Fibroblast of pulmonary artery (primary cell): ENCODE measurements at places on chromosomes 1 and 21.

DNA sequence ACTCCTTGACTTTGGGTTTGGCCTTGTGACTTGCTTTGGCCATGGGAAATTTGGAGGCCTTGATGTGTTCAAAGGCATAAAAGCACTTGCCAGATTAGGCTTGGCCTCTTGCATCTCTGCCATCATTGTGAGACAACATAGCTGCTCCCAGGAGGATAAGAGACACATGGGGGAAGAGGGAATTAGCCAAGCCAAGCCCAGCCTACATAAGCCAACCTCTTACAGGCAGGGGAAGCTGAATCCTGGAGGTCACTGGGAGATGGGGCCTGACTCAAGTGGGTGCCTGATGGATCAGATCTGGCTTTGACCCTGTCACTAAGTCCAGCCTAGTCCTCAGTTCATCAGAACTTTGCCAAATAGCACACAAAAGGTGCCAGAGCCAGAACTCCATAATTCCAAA is 37.6 kb upstream of the HMGB4 start:
- no peak for DNase-seq

GRCh38 chr1:226980565-226981385 is 40.7 kb downstream of the COQ8A start:
- DNase-seq, result no peak

DNA sequence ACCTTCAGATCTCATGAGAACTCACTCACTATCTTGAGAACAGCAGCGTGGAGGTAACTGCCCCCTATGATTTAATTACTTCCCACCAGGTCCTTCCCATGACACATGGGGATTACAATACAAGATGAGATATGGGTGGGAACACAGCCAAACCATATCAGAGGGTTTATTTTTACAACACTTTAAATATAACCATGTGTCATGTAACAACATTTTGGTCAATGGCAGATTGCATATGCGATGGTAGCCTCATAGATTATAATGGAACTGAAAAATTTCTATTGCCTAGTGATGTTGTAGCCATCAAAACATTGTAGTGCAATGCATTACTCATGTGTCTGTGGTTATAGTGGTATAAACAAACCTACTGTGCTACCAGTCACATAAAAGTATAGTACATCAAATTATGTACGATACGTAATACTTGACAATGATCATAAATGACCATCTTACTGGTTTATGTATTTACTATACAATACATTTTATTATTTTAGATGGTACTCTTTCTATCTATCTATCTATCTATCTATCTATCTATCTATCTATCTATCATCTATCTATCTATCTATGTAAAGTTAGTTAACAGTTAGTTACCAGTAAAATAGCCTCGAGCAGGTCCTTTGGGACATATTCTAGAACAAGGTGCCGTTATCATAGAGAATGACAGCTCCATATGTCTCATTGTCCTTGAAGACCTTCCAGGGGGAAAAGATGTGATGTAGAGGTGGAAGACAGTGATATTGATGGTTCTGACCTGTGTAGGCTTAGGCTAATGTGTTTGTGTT is 12.6 kb upstream of the S100B start:
- peak; percentile 20 for DNase-seq

GRCh38 chr1:4724695-4725250 is 70.4 kb downstream of the AJAP1 start:
- DNase-seq, result no peak

DNA sequence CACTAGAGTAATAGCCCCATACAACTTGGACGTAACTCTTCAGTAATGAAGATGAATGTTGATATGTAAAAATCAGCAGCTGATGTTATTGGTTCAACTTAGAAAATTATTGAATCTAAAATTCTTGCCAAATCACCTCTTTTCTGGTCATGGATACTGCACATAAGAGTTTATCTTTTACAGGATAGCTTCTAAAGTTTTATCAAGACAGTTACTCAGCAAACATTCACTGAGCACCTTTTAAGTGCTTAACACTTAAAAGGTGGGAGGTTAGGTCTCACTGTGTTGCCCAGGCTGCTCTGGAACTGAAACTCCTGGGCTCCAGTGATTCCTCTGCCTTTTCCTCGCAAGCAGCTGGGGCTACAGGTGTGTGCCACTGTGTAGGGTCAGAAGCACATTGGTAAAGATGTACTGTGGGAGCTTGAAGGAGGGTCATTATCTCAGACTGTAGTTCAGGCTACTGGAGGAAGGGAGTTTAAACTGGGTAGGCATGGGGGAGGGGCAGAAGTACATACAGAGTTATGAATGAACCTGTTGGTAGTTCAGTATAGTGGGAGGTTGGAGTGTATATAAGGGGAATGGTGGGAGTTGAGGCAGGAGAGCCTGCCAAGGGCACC is 2.0 kb downstream of the MPZL1 start:
- no peak for DNase-seq

GRCh38 chr1:154329152-154329521 is 3.8 kb downstream of the ATP8B2 start:
- DNase-seq, result no peak

- DNase-seq, result peak; percentile 45
These were observed 46.6 kb downstream of the TTC3 start for GRCh38 chr21:37119421-37120218.

DNA sequence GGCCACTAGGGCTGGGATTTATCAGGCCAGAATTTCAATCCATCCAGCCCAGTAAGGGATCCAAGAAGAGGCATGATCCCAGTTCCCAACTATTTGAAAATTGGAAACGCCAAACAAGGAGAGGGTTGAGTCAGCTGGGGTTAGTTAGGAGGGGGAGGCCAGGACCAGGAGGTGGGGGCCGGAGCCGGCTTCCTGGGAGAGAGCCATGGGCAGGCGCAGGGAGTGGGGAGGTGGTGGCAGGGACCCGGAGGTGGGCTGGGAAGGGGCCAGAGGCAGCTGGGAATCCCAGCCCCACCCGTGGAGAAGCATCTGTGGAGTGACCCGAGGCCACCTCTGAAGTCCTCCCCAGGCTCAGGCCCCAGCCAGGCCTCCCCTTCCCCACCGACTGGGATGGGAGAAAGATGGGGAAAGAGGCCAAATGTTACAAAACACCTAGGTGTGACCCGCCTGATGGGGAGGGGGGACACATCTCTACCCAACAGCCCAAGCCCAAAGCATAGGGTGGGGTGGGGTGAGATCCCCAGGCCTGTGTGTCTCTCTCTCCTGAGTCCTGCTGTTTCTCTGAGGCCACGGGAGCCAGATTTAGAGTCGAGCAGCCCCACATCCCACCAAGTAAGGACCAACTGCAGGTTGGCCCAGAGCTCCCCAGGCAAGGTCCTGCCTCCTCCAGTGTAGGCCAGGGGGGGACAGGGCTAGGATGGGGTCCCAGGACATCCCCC is 10.1 kb downstream of the HSPG2 start:
- DNase-seq, result peak; percentile 61

DNA sequence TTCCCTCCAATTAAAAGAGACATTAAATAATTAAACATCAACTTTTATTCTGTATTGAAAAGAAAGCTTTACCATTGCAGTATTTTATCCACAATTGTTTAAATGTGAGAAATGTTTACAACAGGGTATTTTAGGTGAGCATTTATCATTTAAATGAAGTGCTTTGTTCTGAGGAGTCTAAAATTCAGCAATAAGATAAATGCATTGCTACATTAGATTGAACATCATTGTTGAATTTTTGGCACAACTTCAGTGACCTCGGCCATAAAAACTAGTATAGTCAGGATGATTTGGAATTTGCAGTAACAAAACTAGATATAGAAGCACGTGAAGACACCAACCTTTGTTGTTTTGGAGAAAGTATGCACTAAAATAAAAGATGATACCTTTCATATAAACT is 692.9 kb downstream of the USP25 start:
- DNase-seq, result peak; percentile 49

- no peak for DNase-seq
These were observed 16.5 kb downstream of the NADK start for GRCh38 chr1:1761504-1762376.

- DNase-seq, result no peak
These were observed 45.6 kb downstream of the ASTN1 start for GRCh38 chr1:177118901-177119300.
